ENCODE measurements at places on chromosomes 5 and 9.

GRCh38 chr9:125911861-125912644, 164.9 kb downstream of the PBX3 start:
- no peak for DNase-seq

DNA sequence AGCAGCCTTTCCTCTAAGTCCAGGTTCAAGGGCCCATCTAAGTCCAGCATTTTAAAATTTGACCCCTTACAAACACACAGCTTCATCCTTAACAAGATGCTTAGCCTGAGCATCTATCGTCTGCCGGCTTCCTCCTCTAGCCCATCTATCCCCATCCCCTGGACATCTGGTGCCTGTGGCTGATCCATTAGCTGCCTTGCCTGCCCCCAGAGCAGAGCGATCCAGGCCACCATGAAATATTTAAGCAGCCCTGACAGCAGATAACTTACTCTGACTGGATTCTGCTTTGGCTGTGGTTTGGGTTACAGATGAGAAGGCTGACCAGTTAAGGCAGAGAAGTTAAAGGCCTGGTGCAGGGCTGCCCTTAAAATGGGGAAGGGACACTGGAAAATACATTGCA, 30.9 kb upstream of the CPEB4 start:
- DNase-seq, result no peak

GRCh38 chr9:23278561-23278960, 547.5 kb downstream of the ELAVL2 start:
- DNase-seq, result no peak

GRCh38 chr9:70959366-70959765, 162.1 kb downstream of the TRPM3 start:
- no peak for DNase-seq

DNA sequence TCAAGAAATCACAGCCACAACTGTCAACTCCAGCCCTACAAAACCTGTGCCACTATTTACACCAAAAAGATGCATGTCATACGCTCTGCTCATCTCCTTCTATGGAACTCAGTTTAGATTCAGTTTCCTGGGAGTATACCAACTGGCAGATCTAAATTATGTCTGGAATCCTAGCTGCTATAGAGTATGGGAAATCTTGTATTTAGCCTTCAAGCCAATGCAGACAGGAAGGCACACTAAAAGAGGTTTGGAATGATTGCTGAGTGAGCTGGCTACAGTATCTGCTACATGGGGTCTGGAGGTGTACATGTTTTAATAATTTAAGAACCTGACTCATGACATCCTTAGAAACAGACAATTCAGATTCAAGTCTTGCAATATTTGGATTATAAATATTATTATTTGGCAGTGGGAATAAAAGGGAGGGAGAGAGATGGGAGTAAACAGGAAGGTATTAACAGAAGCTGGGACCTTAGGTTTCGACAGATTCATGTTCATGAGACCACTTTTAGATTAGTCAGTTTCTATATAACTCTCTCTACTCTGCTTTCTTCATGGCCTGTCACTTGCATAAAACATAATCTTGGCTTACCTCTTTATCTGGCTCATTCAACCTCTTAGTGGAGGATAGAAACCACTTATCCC, 178.8 kb upstream of the HAPLN1 start:
- DNase-seq, result no peak

GRCh38 chr5:142918959-142919635, 148.9 kb downstream of the ARHGAP26 start:
- no peak for DNase-seq

DNA sequence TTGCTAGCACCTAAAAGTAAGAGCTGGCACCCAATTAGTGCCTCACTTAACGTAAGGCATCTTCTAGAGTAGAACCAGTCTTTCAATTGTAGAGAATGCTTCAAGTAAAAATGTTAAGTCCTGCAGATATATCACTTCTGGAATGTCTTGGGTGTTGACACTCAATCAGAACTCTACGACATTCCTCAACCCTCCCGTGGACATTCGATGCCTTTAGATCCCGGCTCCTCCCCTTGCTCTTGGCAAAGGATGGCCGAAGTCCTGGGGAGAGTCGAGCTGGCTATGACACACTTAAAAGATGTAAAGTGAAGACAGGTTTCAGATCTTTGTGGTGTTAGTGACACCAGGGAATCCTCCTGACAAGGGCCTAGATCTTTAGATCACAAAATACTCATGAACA, 87.5 kb upstream of the ERCC6L2 start:
- no peak for DNase-seq

DNA sequence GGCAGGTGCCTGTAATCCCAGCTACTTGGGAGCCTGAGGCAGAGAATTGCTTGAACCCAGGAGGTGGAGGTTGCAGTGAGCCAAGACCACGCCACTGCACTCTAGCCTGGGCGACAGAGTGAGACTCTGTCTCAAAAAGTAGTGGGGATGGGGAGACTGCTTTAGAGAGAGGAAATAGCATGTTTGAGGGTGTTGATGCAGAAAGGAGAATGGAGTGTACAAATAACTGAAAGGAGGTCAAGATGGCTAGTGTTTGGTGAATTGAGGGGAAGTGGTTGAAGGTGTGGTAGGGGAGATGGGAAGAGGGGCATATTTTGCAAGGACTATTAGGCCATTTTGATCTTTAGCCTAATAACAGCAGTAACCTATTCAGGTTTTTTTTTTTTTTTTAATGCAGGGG, 18.2 kb downstream of the TENT2 start:
- no peak for DNase-seq

GRCh38 chr9:16133556-16134227, 580.8 kb downstream of the CCDC171 start:
- DNase-seq, result no peak

DNA sequence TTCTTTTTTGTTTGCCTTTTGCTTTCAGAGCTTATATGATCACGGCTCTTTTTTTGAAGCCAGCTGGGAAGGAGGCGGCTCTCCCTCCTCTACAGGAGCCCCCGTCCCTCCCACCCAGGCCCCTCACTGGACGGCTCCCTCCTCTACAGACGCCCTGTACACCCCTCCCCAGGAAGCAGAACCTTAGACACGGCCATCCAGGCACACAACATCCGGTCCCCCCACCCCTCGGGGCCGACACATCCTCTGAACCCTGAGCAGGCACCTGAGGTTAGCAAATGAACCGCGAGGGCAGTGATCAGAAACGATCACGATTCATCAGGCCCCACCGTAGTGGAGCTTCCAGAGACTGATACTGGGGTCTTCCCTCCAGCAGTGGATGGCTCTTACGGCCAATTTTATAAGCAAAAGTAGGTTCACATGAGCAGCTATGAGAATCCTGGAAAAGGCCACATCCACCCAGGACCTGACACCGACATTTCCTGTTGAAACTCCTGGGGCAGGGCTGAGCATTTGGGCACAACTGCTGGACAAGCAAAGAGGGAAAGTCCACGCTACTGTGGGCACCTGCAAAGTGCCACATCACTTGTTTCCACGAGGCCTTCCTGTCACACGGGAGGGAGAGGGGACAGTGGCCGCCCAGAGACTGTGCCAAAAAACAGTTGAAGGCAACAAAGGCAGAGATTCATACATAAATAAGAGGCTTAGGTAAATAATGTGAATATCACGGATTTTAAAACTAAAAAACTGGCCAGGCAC, 78.9 kb downstream of the SEMA4D start:
- DNase-seq, result no peak

GRCh38 chr5:33843579-33843978, 48.2 kb downstream of the ADAMTS12 start:
- DNase-seq, result peak; percentile 86

- no peak for DNase-seq
Measured at GRCh38 chr5:91956738-91957137, 573.6 kb upstream of the ARRDC3 start.

DNA sequence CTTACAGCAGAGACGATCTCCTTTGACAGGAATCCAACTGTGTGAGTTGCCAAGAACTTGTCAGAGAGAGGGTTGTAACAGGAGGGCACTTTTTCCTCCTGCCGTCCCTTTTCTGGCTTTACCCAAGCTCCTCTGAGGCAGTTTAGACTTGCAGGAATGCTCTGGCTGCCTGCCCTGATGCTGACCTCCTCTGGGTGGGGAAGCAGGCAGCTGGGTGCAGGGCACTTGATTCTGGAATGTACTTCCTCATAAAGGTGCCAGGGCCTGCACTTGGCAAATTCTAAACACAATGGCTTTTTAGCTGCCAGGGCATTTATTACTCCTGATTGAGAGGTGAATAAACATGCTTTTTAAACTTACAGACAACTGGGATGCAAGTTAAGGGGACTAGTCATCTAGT, 190.4 kb downstream of the EPB41L4A start:
- DNase-seq, result peak; percentile 6

DNA sequence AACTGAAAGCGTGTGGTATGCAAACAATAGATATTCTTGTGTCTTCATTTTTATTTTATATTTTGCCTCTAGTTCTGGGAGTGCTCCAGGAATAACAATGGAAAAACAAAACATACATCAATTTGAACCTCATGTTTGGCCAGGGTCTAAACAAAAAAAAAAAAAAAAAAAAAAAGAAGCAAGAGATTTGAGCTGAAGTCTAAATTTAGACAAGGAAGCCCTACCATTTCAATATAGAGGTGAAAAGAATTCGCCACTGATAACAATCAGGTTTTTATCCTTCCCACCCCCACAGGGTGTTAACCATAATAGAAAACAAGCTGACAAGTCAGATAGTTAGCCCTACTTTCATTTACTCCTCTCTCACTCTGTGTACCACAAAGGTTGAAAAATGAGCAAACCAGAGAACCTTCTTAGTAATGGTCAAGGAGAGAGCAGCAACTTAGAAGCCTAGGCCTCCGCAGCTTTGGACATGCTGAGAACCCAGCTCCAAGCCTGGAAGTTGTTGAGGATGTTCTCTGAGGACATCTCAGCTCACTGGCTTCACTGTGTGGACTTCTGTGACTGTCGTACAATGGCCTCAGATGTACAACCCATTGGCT, 118.2 kb upstream of the HMHB1 start:
- DNase-seq, result no peak

- no peak for DNase-seq
Measured at GRCh38 chr9:27387722-27388121, 90.8 kb upstream of the EQTN start.

DNA sequence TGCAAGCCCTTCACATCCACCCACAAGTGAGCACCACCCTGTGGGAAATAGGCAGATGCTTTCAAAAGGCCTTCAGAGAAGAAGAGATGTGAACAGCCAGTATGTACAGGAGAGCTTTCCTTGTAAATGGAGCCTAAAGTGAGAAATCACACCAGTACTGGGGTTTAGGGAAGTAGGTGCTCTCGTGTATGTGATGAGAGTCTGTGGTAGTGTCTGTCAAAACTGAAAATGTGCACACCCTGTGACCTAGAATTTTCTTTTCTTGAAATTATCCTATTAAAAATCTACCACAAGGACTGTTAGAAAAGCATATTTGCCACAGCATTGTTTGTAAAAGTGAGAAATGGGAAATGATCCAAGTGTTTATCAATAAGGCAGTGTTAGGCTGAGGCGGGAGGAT, 16.6 kb downstream of the OTULINL start:
- DNase-seq, result no peak

- peak; percentile 92 for DNase-seq
Measured at GRCh38 chr5:140251527-140251973, 51.4 kb downstream of the PFDN1 start.

- no peak for DNase-seq
Measured at GRCh38 chr9:8842402-8843193, 1043.0 kb upstream of the DMAC1 start.

- no peak for DNase-seq
Measured at GRCh38 chr5:79936002-79936645, 54.9 kb downstream of the MTX3 start.

DNA sequence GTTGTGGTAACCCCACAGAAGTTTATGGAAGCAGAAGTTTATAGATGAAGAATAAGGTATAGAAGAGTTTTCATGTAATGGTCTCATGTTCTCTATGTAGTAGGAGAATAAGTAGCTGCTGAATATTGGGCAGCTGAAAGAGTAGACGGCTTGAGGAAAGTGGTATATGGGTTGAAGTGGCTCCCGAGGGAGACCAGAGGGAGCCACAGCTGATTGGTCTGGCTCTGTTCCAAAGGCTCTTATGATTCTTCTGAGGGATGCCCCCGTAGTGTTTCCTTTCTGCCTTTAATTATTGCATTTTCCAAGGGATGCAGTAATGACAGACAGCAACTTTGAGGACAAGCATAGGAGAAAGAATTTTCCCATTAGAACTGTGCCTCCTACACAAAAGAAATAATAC, 30.1 kb upstream of the TENT2 start:
- DNase-seq, result no peak

DNA sequence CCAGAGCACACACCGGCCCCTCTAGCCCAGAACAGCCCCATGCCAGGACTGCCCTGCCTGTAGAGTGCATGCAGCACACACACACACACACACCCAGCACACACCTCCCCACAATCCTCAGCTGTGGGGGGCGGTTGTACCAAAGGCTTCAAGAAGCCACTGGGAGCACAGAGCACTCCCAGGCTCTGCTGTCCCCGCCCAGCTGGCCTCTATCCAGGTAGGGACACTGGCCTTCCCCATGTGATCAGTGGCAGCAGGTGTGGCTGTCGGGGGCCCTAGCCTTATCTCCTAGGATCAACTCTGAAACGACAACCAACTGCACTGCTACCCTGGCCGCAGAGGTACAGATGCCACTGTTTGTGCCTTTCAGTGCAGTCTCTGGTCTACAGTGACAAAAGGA, 2.0 kb downstream of the ANAPC2 start:
- no peak for DNase-seq

- DNase-seq, result no peak
Measured at GRCh38 chr5:92748072-92748676, 832.8 kb downstream of the NR2F1-AS1 start.

DNA sequence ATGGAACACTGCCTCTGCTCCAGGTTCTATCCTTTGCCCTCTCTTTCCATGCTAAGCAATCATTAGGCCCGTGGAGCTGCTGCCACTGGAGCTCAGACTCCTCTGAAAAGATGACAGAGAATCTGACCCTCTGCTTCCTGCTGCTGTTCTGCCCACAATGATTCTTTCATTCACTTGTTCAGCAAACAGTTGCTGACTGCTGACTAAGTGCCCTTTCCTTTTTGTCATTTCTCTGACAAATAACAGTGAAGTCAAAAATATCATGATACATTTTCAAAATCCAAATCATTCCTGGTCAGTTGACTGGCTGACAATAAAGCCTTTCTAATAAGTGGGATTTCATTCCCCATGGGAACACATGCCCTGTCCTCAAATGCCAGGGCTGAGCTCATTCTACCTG, 110.1 kb downstream of the SIL1 start:
- DNase-seq, result no peak

DNA sequence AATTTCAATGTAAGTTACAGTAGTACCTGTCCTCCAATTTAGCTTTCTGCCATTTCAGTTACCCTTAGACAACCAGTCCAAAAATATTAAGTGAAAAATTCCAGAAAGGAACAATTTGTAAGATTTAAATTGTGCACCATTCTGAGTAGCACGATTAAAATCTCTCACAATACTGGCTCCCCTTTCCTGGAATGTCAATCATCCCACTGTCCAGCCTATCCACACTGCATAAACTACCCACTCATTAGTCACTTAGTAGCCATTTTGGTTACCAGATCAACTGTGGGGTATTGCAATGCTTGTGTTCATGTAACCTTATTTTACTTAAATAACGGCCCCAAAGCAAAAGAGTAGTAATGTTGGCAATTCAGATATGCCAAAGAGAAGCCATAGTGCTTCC, 11.6 kb downstream of the KIF24 start:
- DNase-seq, result no peak
